ENCODE measurements at places on chromosomes 7 and 10. TPM values are rescaled to one million over a fixed set of nuclear protein-coding genes. Genes with fewer than 3 reads are reported as not detected.

LRMDA gene
- total RNA-seq = 23.1 TPM

PRKCQ gene
- 0.12 TPM for total RNA-seq

DDIT4 gene
- total RNA-seq = 64.2 TPM

ASZ1 gene
- not detected for total RNA-seq

CNNM1 gene
- 0.10 TPM for total RNA-seq

STOX1 gene
- total RNA-seq = 0.15 TPM

CNPY1 gene
- total RNA-seq = not detected

LRRC4 gene
- total RNA-seq = 3.3 TPM

ZDHHC6 gene
- 17.6 TPM for total RNA-seq

ARHGAP22 gene
- total RNA-seq = 3.4 TPM

YKT6 gene
- total RNA-seq = 58.4 TPM

NRCAM gene
- total RNA-seq = 0.62 TPM

MYOF gene
- 21.0 TPM for total RNA-seq

- DNase-seq = no peak
Measured at GRCh38 chr10:73911553-73912004, 647 bp downstream of the PLAU start.

DNA sequence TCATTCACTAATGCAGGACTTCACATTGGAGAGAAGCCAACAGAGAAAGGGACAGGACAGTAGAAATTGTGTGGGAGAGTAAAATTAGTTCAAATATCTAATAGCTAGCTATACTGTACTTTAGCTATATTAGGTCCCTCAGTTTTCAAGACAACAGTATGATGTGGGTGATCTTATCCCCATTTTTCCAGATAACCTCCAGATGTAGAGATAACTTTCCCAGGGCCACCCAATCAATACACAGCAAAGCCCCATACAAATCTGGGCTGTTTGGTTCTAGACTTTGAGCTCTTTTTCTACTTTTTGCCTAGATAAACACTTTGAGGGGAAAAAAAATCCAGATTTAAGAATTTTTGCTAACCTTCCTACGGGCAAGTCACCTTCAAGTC is 482 bp upstream of the CLDN12 start:
- DNase-seq = no peak

DNA sequence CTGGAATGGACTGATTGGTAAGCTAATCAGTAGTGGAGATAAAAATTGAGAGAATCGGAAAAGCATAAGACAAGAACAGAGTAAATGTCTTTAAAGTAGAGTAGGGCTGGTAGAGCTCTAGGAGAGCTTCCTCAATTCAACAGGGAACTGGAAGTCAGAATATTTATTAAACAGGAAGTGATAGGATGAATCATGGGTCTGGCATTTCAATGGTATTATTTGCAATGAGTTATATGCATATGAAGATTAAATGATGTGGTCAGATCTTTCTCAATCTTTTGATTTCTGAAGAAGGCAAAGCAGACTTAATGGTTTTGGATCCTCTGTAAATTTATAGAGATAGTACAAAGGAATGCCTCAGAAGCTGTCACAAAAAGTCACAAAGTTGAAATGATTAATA is 349.0 kb downstream of the HPSE2 start:
- no peak for DNase-seq

DNA sequence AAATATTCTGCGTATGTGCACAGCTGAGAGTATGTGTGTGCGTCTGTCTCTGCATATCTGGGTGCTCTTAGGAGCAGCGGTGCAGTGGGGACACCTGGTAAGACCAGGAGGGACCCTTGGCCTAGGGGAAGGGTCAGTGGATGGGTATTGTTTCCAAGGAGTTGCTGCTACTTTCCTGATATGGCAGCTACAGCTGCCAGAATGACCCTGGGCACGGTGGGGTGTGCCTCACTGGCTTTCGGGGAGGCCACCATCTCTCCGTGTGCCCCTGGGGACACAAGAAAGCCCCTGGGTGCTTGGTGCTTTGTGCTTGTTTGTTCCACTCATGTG is 8.6 kb downstream of the PFKFB3 start:
- peak; percentile 30 for DNase-seq

DNA sequence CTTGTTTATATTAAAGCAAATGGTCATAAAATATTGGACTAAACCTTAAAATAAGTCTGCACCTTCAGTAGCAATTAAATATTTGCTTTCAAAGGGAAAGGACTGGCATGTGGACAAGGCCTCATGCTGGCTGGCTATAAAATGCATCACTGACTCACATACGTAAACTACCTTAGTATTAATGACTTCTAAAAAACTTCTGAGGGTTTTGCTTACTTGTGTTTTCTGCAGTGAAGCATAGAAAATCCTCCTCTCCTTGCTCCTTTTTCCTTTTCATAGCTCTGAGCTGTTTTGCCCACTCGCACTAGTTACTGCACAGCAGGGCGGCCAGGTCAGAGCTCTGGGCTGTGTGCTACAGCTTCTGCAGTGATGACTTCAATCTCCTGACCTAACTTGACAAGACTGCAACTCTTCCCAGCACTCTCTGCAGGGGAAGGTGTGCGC is 82.3 kb downstream of the CUL2 start:
- no peak for DNase-seq

GRCh38 chr7:4745971-4746919 is 29.2 kb upstream of the AP5Z1 start:
- DNase-seq = no peak

DNA sequence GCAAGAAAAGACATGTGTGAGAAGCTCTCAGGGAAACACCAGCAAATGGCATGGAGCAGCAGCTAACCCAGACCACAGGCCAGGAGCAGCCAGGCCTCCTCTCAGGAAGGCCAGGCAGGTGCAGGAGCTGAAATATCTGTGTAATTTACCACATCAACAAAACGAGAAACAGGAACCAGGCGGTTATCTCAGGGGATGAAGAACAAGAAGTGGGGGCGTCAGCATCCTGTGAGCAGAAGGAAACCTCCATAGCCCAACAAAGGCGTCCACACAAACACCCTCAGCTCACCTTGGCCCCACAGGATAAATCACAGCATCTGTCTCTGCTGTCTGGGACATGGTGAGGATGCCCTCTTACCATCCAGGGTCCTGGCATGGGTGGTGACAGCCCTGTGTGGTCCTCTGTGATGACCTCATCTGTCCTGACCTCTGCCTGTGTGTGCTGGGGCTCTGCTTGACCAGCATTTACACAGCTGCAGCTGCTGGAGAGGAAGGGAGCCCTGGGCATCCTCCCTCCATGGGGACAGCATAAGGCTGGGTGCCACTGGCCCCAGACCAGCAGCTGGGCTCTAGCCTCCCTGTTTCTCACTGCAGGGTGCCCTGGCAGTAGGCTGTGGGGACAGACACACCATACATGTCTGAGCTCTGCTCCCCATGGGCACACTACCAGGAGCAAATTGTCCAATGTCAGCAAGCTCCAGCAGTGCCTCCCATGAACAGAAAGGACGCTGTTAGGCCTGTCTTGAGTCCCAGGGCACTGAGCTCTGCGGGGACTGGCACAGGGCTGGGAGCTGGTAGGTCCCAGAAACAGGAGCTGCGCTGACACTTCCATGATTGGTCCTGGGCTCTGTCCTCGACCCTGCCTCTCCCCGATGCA is 34.6 kb downstream of the ANXA8 start:
- no peak for DNase-seq

DNA sequence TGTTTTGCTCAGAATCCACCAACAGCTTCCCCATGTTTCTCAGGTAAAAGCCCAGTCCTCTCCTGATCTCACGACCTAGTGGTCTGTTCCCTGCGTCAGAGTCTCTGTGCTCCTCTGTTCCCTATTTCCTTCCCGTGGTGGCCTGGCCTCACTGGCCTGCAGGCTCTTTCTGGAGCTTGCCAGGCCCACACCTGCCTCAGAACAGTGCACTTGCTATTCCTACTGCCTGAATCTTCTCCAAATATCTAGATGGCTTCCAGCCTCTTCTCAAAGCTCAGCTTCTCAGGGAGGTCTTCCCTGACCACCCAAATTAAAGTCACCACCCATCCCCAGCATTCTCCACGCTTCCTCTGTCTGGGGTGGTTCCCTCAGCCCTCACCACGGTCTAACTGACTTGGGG is 165.3 kb downstream of the USP6NL start:
- no peak for DNase-seq

- DNase-seq = no peak
Measured at GRCh38 chr7:77826300-77826699, 27.7 kb downstream of the PHTF2 start.

DNA sequence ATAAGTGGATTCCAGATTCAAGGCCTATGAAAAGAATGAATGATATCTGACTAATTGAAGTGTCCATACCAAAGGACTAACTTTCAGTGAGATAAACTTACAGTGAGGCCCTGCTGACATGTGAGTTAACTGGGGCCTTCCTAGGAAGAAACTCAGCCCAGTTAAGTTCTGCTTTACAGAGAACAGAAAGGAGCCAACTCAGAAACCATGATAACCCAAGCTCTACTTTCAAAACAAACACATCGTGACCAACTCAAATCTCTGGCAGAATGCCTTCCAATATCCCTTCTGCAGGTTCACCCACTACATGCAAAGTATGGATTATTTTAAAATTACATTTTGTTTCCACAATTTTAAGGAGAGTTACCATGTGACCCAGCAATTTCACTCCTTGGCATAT is 75.8 kb upstream of the MRLN start:
- DNase-seq = no peak

GRCh38 chr7:47207956-47208355 is 374.0 kb downstream of the TNS3 start:
- DNase-seq = no peak

DNA sequence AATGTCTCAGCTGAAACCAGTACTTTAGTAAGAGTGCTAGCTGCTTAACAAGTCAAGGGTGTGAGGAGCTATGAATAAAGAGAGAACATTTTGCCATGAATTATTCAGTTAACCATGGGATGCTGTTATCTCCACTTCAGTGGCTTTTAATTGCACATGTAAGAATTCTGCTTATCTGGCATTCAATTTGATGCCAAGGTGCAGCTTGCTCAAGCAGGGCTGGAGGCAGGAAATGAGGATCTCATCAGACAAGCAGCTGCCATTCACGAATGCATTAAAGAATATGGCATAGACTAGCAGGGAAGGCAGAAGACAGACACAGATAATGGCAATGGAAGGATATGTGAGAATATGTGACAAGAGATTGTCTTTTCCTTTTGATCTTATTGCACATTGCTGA is 697.8 kb downstream of the NRG3 start:
- no peak for DNase-seq

- no peak for DNase-seq
Measured at GRCh38 chr7:156503196-156503595, 137.4 kb upstream of the RNF32 start.

GRCh38 chr7:23287612-23288011 is 11.5 kb upstream of the MALSU1 start:
- no peak for DNase-seq

DNA sequence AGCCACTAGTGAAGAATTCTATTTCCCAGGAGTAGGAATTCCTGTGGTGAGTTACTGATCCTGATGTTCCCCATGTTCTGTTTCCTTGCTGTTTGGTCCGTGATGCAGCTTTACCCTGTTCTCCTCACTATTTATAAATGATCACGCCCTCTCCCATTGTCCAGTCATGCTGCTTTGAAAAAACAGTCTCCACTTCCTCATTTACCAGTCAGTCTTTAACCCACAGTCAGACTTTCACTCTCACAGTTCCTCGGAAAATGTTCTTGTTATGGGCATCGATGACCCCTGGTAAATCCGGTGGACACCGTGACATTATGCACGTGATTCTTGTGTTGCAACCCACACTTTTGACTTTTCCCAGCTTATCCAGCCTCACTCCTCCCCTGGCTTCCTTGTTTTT is 14.4 kb downstream of the SCIN start:
- DNase-seq = no peak

DNA sequence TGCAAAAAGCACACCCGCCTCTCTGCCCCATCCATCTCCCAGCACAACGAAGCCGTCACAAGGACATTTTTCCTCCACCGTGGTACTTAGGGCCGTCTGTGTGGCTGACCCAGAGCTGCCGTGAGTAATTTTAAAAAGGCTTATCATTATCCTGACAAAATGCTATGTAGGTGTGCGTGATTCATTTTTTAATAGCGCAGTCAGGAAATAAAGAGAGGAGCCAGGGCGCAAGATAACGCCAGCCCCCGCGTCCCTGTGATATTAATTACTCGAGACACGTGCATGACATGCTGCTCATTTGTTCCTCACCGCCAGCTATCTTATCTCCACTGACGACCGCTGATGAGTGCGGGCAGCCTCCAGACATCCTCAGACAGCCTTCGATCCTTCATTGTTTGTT is 332.7 kb upstream of the PFKP start:
- DNase-seq = no peak

DNA sequence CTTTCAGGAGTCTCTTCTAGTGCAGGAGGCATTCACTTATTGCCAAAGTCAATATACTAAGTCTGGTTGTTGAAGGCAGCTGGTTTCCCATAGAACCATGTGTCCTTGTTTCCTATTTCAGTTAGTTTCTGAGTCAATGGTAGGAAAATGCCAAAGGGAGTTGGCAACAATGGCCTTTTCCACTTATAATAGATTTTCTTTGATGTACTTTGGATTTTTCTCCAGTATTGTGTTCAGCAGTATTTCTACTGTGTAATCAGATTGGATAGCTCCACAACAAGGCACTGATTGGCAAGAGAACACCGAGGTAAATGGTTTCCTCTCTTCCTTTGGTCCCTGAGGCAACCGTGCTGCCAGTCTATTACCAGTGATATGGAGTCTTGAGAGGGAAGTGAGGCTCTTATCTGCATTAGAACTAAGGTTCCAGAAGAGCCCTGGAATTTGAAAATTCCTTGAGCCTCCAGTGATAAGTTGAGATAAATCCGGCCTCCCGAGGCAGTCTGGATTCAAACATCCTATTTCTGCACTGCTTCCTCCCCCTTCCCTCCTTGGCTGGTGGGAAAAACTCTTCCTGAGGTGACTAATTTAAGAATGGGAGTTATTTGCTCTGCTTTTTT is 7.9 kb upstream of the SEPTIN7 start:
- no peak for DNase-seq

- DNase-seq = no peak
Measured at GRCh38 chr7:2715341-2716231, 27.6 kb downstream of the AMZ1 start.

- no peak for DNase-seq
Measured at GRCh38 chr10:63972949-63973827, 452.0 kb downstream of the REEP3 start.

DNA sequence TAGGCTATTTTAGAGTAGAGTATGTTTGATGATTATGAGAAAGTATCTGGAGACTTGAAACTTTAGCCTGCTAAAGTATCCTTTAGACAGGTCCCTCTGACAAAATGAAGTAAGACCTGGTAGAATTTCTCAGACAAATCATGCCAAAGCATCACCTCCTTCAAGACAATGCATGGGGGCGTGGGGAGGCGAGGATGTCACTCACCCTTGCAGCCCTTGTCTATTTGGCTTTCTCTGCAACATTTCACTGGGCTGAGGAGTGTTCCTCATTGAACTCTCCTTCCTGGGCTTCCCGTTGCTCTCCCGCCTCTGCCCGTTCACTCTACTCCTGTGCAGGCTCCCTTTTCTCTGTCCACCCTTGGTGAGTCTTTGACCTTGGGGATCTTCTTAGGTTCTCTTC is 98.5 kb downstream of the JAZF1 start:
- DNase-seq = no peak

GRCh38 chr10:62895063-62895462 is 78.9 kb upstream of the EGR2 start:
- peak; percentile 47 for DNase-seq
